CD4-positive, alpha-beta T cell (primary cell): ENCODE measurements at places on chromosomes 1 and 21. TPM values are rescaled to one million over a fixed set of nuclear protein-coding genes. Genes with fewer than 3 reads are reported as not detected.

TMEM240 gene
- 1.5 TPM for total RNA-seq

BCAR3 gene
- total RNA-seq, result 0.47 TPM

CFAP126 gene
- total RNA-seq, result not detected

DNA sequence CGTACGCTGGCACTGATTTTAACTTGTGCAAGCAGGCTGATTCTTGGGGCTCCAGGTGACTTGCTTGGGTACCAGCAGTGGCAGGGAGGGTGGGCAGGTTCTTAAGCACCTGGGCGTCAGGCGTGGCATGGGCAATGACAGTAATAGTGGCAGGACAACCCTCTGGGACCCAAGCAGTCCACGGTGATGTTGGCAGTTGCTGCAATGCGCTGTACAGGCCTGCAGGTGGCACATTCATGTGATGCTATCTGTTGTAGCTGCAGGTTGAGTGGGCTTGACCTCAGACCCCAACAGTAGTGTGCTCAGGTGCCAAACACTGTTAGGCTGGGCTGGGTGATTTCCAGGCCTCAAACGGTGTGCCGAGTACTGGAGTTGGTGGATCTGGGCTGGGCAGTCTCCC, 10.2 kb upstream of the OR10J4 start:
- no peak for DNase-seq

GRCh38 chr21:14926186-14926585, 138.6 kb downstream of the NRIP1 start:
- DNase-seq, result no peak
